Prostate gland (tissue), 2 donors: ENCODE measurements at places on chromosomes 7 and 10.

DNA sequence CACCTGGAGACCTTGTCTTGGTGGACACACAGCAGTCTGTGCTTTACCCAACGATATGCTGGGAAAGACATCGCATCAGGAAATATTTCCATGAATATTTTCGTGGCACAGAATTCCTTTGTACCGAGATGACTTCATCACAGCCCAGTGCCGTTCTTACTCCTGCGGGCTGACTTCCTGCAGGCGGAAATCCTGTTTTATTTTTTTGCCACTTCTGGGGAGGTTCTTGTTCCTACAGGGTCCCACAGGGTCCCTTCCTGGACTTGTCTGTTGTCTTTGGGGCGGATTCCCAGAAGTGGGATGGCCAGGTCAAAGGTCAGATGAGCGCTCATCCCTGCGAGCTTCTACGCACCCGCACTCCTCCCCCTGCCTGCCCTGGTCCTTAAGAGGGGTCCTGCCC lies 86.5 kb downstream of the DNAJB6 start:
- DNase-seq: no peak

DNA sequence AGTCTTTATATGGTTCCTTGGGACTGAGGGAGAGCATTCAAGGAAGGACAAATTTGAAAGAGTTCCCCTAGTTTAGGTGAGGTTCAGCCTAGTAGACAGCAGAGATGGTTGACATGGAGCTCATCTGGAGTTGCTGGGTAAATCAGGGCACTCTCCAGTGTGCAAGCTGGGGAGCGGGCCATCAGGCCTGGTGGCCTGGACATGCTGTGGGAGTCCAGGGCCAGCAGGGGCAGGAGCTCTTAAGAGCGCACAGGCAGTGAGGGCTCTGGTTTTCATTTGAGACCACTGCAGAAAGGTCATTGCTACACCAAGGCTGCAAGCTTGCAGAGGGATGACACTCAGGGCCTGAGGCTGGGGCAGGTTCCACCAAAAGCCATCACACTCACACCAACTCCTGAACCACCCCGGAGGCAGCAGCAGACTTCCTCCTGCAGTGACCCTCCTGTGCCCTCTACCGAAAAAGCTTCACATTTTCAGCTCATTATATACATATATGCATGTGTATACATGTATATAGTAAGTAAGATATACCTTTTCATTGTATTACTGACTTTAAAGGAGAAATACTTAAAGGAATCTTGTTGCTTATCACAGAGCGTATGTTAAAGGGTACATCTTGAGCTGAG lies 39.5 kb downstream of the STEAP1B start:
- DNase-seq: no peak

DNA sequence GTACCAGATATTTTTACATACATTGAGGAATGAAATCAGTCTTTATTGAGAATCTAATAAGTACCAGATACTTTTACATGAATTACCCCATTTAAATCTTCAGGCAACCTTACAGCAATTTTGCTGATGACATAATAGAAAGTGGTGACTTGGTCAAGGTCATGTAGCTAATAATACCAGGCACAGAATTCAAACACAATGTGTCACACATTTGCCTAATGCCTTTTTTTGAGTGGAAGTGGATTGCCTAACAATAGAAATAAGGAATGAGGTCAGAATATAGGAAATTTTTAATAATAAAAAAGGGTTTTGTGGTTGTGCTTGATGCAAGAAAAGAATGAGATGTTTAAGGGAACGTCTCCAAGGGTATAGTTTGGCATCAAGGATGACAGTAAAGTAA lies 466.6 kb upstream of the IGFBP3 start:
- DNase-seq: no peak

GRCh38 chr7:38330039-38330438 lies 56.6 kb upstream of the TARP start:
- no peak for DNase-seq

DNA sequence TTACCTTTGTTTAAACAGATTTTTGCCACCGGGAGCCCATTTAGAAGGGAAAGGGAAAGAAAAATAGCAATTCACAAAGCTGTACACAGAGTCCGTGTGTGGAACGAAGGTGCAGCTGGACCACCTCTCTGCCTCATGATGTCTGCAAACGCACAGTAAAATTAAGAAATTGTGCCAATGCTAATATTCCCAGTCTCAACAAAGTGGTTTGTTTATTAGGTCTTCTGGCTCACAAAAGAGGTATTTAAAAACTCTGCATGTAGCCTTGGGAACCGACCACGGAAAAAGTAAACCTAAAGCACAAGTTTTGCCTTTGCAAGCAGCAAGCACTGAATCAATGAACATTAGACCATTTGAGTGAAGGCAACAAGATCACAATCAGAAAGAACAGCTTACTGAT lies 57.7 kb downstream of the CREB3L2 start:
- DNase-seq: peak; percentile 36

- DNase-seq: no peak
Observed at GRCh38 chr10:43044961-43045621, 31.8 kb upstream of the RET start.

DNA sequence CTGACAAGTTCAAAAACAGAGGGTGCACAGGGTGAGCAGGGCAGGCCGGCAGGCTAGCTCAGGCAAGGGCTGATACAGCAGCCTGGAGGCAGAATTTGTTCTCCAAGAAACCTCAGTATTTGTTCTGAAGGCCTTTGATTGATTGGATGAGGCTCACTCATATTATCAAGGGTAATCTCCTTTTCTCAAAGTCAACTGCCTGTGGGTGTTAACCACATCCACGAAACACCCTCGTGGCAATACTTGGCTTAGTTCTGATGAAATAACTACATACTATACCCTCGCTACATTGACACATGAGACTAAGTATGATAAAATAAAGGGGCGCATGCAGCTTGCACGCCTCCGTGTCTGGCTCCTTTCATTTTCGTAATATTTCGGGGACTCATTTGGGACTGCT lies 4.4 kb upstream of the PPP2R2D start:
- no peak for DNase-seq

GRCh38 chr7:150397346-150398107 lies 18.4 kb downstream of the ZNF775 start:
- DNase-seq: no peak
